ENCODE measurements at places on chromosomes 7 and 10. TPM values are rescaled to one million over a fixed set of nuclear protein-coding genes. Genes with fewer than 3 reads are reported as not detected.

DNA sequence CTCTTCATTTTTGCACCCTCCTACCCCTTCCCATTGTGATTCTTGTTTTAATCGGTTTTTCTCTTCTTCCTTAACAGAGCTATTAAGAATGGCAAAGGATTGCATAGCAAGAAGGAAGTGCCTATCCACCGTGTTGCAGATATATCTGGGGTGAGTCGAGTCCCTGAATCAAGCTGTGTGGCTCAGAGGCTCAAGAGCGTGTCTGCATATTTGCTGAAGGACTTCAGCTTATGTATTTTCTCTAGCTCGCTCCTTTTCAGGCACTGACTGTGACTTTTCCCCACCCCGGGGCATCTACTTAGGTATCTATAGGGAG lies 126.6 kb downstream of the LRRC4 start:
- peaks cover 3% of the 10 kb centered on the region for H3K4me1 ChIP-seq
- DNase-seq: no peak

GRCh38 chr7:142956951-142957623 lies 5.1 kb downstream of the KEL start:
- DNase-seq: no peak
- H3K4me1 ChIP-seq: no peaks in the 10 kb centered on the region
- H3K27me3 ChIP-seq: no peaks in the 10 kb centered on the region
- no peak overlapping the region for H3K4me3 ChIP-seq
- no peaks in the 10 kb centered on the region for H3K36me3 ChIP-seq

Gene HOXA6
- total RNA-seq: 7.5 TPM

Gene NME8
- total RNA-seq: 0.91 TPM

Gene COL13A1
- total RNA-seq: 3.0 TPM

Gene IGF2BP3
- total RNA-seq: 9.6 TPM

Gene SFTPA1
- not detected for total RNA-seq

Gene GRM8
- 1.3 TPM for total RNA-seq

Measured in prostate gland (tissue), 2 donors.